ENCODE measurements at places on chromosomes 2 and 18.

DNA sequence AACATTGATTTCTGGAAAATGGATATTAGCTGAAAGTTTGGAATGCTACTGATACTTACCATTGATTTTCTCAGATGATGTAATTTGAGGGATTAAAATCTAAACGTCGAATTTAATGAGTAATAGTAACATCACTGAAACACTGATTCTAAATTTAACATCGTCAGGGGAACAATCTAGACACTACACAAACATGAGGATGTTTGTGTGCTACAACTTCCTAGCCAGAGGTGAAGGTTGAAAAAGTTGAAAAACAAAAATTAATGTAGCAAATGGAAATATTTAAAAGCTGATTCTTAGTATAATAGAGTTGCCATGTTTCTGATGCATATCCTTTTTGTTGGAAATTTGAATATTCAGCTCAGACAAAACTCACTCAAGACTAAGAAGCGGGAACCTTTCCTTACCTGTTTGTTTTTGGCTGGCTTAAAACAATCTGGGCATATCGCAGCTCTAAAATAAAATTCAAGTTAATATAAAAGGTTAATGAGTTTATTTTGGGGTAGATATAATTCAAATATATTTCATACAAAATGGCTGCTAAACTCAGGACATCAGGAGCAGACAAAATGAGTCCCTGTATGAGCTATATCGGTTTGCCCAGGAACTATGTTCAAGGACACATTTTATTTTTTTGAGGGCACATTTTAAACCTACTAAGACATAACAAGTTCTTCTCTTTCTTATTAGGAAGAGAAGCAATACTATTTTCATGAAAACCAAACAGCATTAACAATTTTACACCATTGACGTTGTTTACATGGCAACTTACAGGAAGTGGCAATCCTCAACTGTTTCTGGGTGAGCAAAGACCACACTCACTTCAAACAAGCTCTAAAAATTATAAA lies 52.6 kb upstream of the PEX13 start:
- no peak for DNase-seq

- DNase-seq, result peak; percentile 48
These were observed 63.0 kb upstream of the TWIST2 start for GRCh38 chr2:238784671-238785527.

DNA sequence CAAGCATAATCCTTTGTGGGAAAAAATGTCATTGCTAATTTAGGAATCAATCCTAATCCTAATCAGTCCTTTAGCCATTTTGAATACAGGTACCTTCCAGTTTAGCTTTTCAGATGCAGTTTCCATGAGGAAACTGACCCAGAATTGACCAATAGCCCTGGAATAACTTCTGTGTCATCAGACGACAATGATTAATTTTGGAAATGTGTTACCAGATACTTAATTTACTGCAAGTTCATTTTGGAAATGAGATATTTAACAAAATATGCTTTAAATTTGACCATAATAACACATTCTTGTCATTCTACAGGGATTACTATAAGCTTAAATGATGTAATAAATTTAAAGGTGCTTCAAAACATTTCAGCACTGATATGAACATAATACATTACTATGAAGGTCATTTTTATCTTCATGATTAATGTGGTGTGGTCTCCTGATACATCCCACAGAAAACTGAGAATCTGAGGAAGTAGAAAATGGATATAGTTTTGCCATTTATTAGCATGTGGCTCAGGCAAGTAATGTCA lies 129.8 kb upstream of the SH3BP4 start:
- no peak for DNase-seq

DNA sequence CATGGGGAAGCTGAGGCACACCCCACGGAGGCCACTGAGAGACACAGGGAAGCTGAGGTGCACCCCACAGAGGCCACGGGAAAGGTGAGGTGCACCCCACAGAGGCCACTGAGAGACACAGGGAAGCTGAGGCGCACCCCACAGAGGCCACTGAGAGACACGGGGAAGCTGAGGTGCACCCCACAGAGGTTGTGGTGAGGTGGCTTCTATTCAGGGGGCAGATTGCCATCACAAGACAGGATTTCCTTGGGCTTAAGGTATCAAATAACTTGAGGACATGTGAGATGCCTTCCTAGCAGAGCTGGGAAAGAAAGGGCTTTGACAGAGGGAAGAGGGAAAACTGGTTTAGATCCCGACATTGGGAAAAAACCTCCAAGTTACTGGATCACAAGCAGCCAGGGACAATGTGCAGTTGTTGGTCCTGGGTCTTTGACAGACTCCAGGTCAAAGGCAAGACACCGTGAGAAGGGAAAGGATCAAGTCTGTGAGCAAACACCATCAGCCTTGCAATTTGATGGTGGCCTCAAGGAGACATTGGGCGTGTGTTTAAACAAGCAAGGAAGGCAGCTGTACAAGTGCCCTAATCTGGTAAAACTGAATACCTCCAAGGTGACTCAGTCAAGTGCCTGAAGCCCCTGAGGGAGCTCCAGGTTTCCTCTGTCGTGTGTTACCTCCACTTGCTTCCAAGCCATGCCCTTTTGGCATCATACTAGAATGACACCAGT lies 133.2 kb upstream of the EPAS1 start:
- DNase-seq, result peak; percentile 44

DNA sequence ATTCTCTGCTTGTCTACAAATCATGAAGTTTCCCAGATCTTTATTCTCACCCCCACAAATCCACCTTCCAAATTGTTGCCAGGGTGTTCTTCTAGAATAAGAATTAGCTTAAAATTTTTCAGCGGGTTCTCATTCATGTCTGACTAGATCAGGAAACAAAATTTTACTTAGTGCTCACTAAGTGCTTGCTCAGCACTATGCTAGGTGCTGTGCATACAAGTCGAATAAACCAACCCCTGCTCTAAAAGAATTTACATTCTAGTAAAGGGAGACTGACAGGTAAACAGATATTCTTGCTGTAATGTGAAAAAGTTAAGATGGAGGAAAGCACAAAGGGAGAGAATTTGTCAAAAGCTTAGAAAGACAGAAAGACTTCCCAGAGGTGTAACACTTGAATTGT lies 2.4 kb upstream of the FSIP2 start:
- no peak for DNase-seq

DNA sequence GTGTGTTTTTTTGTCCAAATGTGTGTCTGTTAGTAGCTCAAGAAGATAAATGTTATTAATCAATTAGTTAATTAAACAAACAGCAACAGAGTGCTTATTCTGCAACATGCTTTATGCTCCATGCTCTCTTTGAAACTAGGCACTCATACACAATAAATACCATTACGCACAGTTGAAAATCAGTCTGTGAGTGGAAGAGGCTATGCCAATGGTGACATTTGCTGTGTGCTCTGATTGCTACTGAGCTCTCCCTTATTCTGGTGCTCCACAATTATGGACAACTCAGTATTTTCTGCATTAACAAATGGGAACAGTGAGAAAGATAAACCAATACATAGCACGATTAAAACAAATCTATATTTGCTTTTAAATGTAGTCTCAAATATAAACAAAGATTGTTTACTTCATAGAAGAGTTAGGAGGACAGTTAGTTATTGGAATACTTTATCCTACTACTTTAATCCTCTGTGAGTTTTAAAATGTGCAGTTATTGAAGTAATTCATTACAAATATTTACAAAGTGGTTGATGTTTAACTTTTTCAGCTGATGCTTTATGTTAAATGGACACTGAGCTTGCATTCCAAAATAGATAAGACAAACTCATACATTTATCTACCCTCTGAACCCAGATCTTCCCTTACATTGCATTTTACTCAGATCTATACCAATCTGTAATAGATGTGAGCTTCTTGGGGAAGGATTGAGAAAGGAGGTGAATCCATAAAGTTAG lies 55.3 kb downstream of the NXPH2 start:
- DNase-seq, result peak; percentile 9

DNA sequence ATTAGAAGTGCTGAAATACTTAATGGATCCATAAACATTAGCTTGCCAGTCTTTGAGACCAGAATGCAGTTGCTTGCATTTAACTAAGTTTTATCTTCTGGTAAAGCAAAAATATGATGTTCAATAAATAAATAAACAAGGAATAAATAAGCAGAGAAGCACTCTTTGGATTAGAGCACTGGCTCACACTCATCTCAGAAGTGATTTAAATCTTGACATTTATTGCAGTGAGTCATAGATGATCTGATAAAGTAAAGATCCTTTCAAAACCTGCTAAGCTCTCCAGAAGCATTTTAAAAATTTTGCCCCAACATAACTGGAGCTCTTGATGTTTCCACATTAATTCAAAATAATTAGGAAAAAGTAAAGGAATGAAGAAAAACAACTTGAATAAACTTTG lies 66.8 kb downstream of the KYNU start:
- peak; percentile 71 for DNase-seq

DNA sequence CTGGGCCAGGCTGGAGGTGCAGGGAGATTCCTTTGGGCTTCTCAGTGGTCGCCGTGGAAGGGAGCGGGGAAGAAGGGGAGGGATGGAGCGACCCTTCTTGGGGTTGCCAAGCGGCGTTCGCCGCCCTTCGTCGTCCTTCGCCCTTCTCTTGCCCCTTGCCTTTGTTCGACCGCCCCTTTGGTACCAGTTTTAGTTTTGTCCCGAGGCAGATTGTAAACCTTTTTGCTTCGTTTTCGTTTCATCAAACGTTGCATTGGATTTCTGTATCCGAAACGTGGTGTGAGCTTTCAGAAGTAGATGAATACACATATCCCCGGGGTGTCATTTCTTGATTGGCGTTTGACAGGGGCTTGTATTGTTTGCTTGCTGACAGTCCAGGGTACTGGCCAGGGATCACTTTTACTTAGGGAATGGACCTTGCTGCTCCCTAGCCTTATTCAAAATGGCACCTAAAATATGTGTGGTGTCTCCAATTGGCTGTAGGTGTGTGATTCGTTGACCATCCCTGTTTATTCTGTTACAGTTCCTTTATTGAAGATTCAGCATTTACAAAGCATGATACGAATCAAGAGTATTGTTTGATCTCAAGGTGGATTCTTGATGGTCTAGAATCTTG lies 788 bp downstream of the USP14 start:
- DNase-seq, result peak; percentile 40

GRCh38 chr18:36139245-36139644 lies 9.5 kb downstream of the ELP2 start:
- no peak for DNase-seq

GRCh38 chr2:234373481-234374149 lies 123.3 kb downstream of the ARL4C start:
- DNase-seq, result no peak

DNA sequence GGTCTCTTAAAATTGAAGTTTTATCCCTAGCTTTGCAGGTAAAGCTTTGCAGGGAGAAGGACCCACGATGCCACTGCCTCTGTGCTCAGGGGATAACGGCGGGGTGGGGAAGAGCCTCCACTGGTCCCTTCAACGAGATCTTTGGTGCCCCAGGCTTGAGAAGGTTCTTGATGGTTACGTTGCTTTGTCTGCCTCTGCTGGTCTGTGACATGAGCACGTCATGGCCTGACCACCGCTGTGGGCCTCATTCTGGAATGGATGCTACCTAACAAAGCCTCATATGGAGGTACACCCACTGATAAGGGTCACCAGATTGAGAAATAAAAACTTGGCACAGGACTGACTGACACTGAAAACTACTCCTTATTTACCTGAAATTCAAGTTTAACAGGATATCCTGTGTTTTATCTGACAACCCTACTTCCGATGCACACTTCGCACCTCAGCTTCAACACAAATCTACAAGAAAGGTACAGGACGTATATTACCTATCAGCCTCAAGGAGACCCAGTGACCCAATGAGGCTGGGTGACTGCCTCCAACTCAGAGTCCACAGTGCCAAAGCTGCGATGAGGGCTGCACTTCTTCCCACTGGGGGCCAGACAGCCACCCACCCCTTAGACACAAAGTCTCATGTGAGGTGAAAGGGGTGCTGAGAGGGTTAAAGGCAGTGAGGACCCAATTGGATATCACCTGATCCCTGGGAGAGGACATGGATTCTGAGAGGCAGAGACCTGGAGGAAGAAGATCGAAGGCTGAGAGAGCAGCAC lies 64.9 kb downstream of the EIPR1 start:
- no peak for DNase-seq

DNA sequence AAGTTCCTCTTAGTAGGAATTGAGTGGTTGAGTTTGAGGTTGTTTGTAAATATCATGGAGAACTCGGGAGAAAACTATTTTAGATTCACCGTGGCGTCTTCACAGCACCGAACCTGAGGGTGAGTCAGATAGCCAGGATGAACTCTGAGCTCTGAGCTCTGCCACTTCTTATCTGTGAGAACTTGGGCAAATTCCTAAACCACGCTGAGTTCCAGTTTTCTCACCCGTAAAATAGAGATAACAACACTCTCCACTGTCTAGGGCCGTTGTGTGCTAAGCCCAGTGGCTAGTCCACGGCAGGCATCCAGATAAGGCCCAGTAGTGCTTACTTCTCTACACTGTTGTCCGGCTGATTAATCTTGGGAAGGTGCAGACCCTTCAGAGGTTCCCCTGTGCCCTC lies 7.0 kb downstream of the KIF5C start:
- DNase-seq, result no peak

GRCh38 chr2:162490761-162491470 lies 147.0 kb downstream of the GCA start:
- DNase-seq, result no peak

- no peak for DNase-seq
These were observed 94.8 kb upstream of the ITGB6 start for GRCh38 chr2:160294889-160295288.

- no peak for DNase-seq
These were observed 10.8 kb upstream of the SCN1A start for GRCh38 chr2:166138667-166139066.

DNA sequence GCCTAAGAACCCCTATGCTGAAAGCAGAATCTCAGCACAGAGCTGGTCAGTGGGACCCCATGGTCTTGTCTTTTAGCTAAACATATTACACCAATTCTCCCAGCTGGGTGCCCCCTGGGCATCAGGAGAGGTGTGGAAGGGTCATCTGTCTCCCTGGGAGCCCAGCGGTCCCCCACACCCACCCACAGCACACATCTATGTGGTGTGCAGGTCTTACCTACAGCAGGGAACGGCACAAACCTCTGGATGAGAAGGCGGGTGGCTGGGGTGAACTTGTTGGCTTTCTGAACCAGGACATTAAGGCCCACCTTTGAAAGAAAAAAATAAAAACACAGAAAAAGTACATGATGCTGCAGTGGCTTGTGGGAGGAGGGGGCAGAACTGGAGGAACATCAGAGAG lies 70.7 kb downstream of the EMX1 start:
- no peak for DNase-seq

- no peak for DNase-seq
These were observed 22.5 kb downstream of the CYTIP start for GRCh38 chr2:157421331-157421944.

- peak; percentile 62 for DNase-seq
These were observed 371.4 kb downstream of the OSR1 start for GRCh38 chr2:18987016-18987415.

- DNase-seq, result no peak
These were observed 50.8 kb downstream of the FAM228A start for GRCh38 chr2:24225499-24226242.

DNA sequence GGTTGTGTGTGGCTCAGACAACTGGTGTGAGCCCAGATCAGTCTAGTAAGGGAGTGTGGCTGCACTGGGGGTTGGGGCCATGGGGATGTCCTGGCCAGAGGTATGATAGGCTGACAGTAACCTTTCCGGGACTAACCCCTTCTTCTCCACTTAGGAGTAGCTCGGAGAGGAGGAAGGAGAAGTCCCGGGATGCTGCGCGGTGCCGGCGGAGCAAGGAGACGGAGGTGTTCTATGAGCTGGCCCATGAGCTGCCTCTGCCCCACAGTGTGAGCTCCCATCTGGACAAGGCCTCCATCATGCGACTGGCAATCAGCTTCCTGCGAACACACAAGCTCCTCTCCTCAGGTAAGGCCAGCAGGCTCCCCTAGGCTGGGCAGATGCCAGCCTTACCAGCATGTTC lies 49.5 kb downstream of the EPAS1 start:
- no peak for DNase-seq

GRCh38 chr2:126720638-126721037 lies 64.7 kb downstream of the GYPC start:
- peak; percentile 10 for DNase-seq
